ENCODE measurements at places on chromosomes 6 and 20.
A peak's percentile ranks its signal among the peaks of the same experiment; 100 is the strongest.

GRCh38 chr6:7727086-7727945, 1.4 kb downstream of the BMP6 start:
- no peak for DNase-seq

DNA sequence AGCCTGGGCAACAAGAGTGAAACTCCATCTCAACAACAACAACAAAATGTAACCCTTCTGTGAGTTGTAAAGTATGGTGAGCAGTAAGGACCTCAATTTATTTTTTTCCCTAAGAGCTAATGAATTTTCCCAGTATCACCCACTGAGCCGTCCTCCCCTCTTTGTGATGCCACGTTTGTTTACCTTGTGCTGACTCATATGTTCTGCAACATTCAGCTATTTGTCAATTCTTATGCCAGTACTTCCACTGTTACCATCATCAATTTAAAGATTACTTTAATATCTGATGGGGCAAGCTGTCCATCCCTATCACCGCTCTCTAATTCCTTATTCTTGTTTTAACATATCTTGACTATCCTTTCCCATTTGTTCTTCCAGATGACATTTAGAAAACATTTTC, 37.5 kb downstream of the MAK start:
- peak; percentile 2 for DNase-seq

GRCh38 chr20:40046703-40047102, 642.3 kb downstream of the MAFB start:
- no peak for DNase-seq

DNA sequence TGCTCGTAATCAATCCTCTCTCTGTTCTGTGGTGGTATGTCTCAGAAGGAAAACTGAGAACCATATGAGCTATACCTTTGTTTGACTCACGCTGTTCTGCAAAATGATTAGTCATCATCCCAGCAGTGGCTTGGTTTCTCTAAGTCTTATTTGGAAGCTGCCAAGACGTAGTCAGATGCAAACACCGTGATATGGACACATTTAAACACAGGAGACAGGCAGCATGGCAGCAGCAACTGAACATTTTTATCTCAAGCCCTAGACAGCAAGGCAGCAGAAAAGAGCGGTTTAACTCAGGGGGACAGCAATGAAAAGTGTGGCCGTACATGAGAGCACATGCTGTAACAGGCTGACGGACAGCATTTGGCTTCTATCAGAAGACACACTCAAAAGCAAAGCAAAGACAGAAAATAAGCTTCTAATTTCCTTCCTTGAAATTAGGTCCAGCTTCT, 1295.1 kb downstream of the EPHA7 start:
- DNase-seq = no peak

DNA sequence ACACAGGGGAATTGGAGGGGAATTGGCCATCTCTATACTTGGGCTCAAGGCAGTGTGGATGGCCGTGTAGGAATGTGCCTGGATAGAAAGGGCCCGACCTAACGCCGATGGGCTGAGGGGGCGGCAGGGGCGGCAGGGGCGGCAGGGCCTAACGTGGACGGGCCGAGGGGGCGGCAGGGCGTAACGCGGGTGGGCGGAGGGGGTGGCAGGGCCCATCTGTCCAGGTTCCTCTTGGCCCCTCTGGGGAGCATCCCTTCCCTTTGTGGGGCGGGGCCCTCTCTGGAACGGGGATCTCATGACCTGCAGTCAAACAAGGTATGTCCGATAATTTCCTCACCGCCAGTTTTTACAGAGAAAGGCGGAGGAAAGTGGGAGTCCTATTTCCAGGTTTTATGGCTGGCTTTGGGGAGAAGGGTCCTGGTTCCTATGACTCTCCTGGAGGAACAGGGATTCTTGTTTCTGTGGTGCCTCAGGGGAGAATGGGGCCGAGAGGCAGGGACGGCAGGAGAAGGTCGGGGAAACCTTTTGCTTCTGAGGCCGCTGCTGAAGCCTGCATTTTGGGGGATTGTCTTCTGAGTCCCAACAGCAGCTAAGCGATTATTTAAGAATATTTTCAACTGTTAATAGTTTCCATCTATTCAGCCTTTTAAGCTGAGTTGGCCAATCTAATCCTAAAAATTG, 100.8 kb upstream of the FRMD1 start:
- no peak for DNase-seq

GRCh38 chr20:58223358-58223941, 5.0 kb downstream of the ANKRD60 start:
- no peak for DNase-seq

DNA sequence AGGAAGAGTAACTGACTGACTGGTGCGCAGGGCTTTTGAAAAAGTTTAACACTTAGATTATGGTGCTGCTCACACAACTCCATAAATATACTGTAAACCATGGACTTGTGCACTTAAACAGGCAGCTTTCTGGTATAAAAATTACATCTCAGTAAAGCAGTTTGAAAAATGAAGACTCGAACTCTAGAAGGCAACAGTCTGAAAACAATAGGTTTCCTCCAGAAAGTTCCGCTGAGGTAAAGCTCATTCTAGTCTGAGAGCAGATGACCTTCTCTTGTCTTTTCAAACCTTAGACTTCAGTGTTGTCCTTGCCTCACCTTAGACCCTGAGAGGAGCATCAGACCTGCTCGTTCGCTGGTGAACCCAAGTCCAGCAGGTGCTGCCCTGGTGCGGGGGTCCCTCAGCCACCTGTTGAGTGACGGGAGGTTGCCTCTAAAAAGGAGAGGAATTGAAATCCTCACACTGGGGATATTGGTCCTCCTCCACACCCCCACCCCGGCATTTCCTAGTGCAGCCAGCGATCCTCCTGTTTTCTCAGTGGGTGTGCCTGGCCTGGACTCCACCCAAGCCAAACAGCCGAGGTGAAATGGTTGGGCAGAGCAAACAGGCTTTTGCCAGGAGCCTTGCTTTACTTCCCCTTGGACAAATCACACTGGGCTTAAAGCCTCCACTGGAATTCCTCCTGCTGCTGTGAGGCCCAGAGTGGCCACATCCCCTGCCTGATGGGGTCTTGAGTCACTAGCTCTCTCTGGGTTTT, 14.7 kb upstream of the PYGB start:
- DNase-seq = no peak

GRCh38 chr20:53847139-53847836, 223.1 kb downstream of the BCAS1 start:
- no peak for DNase-seq

DNA sequence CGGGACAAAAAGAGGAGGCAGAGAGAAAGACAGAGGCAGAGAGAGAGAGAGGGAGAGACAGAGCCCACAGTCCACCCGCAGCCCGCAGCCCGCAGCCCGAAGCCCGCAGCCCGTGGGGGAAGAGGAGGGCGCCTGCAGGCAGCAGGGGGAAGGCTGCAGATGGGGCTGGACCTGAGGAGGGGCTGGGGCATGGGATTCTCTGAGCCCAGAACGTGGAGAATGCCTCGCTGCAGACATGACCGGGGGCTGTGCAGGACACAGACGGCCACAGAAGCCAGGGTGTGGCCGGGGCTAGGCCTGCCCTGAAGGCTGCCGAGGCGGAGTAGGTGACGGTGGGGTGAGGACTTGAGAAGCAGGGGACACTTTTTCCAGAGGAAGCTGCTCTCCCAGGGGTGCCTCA, 6.5 kb upstream of the SLCO4A1 start:
- DNase-seq = no peak

DNA sequence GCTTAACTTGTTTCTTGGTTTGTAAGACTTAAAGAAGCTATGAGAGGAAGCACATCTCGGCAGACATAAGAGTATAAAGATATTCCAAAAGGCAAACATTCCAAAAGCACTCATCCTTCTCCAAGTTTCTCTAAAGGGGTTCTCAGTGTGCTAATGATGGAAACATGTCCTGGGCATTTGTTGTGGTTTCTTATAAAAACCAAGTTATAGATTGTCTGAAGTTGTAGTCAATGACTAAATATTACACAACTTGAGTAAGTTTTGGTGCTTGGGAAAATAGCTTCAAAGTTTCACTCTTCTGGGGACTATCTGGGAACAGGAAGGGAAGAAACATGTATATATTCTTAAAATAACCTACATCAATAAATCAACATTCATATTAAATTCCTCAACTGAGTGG, 128.3 kb upstream of the TBX18 start:
- DNase-seq = no peak

GRCh38 chr6:87716928-87717614, 15.0 kb upstream of the AKIRIN2 start:
- DNase-seq = no peak

GRCh38 chr20:38589351-38589750, 8.4 kb downstream of the ADIG start:
- DNase-seq = no peak

DNA sequence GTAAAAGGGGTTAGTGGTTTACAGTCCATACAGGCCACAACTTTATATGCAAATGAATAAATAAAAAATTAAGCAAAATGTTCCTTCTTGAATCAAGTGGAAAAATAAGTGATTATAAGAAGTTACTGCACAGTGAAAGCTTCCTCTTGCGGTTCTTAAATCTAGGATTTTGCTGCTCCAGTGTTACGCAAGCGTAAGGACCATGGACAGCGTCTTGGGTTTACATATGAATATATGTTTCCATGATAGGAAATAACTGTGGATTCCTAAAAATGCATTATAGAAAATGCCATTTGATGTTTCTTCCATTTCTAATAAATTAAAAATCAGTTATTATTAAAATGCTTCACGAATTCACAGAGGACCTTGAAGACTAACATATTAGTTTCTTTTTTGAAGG, 176.6 kb upstream of the POU3F2 start:
- DNase-seq = no peak

DNA sequence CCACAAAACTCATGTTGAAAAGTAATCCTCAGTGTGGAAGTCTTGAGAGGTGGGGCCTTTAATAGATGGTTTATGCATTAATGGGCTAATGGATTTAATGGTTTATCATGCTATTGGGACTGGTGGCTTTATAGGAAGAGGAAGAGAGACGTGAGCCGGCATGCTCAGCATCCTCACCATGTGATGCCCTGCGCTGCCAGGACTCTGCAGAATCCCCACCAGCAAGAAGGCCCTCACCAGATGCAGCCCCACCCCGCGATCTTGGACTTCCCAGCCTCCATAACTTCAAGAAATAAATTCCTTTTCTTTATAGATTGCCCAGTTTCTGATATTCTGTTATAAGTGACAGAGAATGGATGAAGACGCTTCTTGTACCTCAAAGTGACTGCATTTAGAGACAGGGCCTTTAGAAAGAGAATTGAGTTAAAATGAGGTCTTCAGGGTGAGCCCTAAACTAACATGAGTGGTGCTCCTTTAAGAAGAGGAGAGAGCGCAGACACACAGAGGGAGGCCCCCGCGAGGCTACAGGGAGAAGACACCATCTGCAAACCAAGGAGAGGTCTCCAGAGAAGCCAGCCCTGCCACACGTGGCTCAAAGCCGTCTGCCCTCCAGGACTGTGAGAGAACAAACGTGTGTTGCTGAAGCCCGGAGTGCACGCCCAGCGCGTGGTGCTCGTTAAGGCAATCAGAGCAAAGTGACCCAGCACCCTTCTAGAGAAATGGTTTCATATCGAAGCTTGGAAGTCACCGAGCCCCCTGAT, 56.9 kb downstream of the IRF4 start:
- DNase-seq = no peak

DNA sequence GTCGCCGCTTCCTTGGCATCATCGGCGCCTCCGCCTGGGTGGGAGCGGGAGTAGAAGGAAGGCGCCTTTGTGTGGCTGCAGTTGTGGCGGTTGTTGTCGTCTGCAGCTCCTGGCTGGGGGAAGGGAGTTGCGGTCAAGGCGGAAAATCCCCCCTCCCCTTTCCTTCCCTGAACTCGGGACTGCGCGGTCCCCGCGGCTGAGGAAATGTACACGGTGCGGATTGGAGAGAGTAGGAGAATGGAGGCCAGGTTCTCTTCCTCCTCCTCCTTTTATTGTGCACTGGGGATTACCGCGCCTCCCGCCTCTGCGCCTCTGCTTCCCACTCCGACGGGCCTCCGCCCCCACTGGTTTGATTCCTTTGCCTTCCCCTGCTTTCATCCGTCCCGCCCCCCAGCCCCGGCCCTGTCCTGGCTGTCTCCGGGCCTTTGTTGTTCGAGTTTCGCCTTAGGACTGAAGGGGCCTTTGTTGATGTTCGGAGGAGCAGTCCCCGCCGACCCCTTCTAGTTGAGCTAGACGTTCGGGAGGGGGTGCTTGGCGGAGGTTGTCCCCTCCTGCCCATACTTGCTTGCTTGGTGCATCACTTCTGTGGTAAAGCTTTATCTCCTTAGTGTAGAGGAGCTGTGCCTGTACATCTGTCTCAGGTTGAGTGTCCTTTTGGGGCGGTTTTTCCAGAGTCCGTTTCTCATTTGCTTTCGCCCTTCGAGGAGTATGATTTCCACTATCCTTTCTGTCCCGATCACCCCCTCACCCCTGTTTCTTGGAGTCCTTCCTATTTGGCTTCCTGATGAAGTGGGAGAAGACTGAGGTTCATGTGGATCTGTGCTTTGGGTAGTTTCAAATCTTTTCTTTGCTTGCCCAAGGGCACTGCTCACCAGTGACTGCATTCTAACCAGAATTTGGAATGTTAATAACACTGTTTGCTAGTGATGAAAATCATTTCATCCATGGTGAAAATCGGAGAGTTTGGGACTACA, 764 bp downstream of the ZNF292 start:
- no peak for DNase-seq

DNA sequence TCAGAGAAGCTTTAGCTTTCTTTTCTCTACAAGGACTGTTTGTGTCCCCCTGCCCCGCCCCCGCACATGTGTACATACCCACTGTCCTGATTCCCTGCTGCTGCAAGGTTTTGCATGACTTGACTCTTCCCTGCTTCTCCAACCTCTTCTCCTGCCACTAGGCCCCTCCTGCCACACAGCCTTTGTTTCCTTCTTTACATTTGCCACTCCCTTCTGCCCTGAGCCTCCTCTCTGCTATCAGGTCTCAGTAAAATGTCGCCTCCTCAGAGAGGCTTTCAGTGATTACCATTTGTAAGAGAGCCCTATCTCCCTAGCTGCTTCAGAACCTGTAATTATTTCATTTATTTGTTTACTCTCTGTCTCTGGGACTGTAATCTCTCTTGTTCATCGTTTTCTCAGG, 56.4 kb upstream of the VSTM2L start:
- DNase-seq = no peak

- DNase-seq = no peak
Measured at GRCh38 chr6:155586090-155586489, 130.5 kb upstream of the NOX3 start.

DNA sequence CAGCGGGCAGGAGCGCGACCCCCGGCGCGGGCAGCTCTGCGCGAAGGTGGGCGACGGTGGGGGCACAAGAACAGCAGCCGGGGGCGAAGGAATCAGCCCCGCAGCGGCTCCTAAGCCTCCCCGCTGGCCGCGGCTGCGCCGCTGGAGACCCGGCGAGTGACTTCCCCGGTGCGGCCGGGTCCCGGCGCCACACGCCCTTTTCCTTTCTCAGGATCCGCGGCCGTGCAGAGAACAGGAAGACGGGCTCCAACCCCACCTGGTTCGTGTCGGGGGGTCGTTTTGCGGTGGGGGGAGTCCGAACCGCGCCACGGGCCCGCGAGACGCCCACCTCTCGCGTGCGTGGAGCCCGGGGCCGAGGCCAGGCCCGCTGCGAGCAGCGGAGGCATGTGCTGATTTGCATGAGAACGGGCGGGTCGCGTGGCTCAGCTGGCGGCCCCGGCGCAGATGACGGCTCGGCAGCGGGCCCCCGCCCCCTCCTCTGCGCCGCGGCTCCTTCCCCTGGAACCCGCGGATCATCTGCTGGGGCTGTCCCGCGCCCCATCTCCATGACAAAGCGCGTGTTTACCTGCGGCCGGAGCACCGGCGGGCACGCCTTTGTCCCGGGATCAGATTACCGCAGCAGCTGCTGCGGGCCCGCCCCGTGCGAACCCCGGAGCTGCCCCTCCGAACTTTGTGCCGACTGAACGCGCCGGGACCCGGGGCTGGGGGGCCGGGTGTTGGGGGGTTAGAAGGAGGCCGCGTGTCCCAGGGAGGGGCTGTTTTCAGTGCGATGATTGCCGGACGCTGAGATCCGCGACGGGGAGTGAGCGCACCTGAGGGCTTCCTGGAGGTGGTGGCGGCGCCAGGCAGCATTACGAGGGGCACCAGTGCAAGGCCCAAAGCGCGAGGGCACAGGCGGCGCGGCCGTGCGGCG, 4.9 kb upstream of the DLL1 start:
- no peak for DNase-seq
